ENCODE measurements at places on chromosomes 6 and 20.

GRCh38 chr6:138572885-138573284 is 73.6 kb upstream of the NHSL1 start:
- DNase-seq = no peak

- peak; percentile 77 for DNase-seq
Observed at GRCh38 chr6:117502580-117502979, 20.1 kb downstream of the DCBLD1 start.

DNA sequence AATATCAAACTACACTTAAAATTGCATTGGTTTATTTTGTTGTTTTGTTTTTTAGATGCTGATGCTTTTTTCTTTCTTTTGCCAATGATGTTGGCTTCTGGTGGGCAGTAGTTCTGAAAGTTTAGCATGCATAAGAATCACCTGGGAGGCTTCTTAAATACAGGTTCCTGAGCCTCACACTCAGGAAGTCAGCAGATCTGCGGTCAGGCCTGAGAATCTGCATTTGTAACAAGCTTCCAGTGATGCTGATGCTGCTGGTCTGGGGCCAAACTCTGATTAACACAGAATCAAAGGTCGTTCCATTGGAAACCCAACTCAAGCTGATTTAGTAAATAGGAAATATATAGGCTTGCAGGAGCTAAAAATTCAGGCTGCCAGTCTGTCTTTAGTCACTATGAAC is 412.9 kb upstream of the SPTLC3 start:
- DNase-seq = no peak

- DNase-seq = peak; percentile 88
Observed at GRCh38 chr6:164322533-164322932, 908.0 kb downstream of the QKI start.

GRCh38 chr20:63135411-63135810 is 80.5 kb downstream of the YTHDF1 start:
- DNase-seq = no peak

DNA sequence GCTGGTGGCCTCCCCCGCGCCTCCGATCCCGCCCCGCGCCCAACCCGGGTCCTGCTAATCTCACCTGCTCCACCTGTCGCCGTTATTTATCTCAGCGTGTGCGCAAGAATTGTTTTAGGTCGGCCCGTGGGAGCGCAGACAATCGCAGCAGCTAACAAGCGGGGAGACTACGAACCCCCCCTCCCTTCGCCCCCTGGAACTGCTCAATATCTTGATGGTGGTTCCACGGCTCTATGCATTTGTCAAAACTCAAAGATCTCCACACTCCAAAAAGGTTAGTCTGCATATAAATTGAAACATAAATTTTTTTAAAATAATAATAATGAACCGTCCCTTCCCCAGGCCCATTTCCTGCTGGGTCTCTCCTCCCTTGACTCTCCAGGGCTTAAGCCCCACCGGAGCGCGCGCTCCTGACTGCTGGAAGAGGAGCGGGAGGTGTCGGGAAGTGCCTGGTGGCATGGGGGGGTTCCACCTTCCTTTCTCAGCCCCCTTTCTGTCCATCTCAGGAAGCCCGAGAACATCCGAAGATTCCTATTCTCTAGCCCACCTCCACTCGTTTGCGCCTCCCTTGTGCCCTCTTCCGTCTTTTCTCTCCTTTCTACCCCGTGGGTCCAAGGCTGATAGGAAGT is 1.6 kb upstream of the MDGA1 start:
- DNase-seq = no peak

GRCh38 chr6:108222504-108222903 is 38.3 kb downstream of the SNX3 start:
- DNase-seq = peak; percentile 64

- DNase-seq = no peak
Observed at GRCh38 chr6:107337191-107337741, 122.1 kb downstream of the PDSS2 start.

GRCh38 chr6:98547634-98548033 is 286.7 kb upstream of the POU3F2 start:
- no peak for DNase-seq

Measured in iris pigment epithelial cell (primary cell).